ENCODE measurements at places on chromosomes 7 and 10.

DNA sequence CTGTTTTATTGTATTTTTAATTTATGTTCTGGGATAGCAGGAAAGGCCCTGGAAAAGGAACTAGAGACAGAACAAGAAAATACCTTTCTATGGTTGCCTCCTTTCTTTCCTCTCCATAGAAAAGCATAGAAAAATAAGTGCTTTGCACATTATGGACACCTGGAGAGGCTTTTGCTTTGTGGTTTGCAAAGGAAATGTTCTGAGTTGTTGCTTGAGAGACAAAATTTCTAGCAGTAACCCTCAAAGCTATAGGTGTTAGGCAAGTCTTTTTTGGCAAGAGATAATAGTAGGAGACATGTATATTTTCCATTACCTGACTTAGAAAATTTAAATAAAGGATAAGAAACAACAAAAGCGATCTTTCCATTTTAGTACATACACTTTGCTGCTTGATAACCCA lies 378.6 kb upstream of the PRKCQ start:
- DNase-seq, result no peak

GRCh38 chr7:6172224-6172909 lies 100.1 kb downstream of the CYTH3 start:
- DNase-seq, result no peak

- DNase-seq, result no peak
Measured at GRCh38 chr10:60480865-60481563, 91.3 kb upstream of the ANK3 start.

GRCh38 chr7:36937754-36938563 lies 213.7 kb upstream of the AOAH start:
- DNase-seq, result no peak

DNA sequence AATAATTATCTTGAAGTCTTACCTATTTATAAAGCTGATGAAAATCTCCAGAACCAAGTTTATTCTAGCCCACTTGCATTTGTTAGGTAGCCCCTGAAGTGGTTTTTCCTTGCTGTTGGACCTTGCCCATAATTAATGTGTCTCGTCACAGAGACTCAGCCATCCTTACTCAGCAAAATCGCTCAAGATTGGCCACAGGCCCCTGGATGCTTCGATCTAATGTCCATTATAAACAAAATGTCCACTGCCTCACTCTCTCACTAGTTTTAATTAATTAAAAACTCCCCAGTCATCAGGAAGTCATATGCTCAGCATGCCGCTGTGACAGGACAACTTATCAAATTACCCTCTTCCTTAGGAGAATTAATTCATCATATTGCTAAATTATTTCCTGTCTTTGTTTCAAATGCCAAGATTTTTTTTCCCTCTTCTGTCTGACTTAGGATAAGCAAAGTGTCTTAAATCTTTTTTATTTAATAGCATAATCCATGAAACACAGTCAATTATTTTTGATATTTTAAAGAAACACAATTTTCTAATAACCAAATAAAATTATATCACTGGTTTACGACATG lies 126.8 kb upstream of the PCLO start:
- DNase-seq, result no peak

DNA sequence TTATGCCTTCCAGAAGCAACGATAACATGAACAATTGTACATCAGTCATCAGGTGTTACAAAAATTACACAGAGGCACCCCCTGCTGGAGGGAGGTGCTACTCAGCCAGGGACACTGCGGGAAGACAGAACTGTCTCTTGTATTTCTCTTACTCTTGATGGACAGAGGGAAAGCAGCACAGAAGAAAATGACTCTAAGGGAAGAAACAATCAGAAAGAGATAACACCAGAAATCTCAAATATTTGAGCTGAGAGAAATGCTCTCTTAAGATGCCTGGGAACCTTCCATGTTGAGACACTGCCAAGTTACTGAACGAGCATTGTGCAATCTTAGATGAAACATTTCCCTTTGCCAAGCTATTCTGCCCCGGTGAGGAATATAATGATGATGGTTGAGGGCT lies 227.6 kb upstream of the NPSR1 start:
- peak; percentile 10 for DNase-seq
